ENCODE measurements at places on chromosomes 1 and 21.

- DNase-seq: no peak
Measured at GRCh38 chr1:193960499-193960898, 774.1 kb upstream of the B3GALT2 start.

- no peak for DNase-seq
Measured at GRCh38 chr1:178275553-178275952, 181.6 kb downstream of the RASAL2 start.

GRCh38 chr1:231541842-231542241 is 13.4 kb downstream of the TSNAX start:
- DNase-seq: no peak

DNA sequence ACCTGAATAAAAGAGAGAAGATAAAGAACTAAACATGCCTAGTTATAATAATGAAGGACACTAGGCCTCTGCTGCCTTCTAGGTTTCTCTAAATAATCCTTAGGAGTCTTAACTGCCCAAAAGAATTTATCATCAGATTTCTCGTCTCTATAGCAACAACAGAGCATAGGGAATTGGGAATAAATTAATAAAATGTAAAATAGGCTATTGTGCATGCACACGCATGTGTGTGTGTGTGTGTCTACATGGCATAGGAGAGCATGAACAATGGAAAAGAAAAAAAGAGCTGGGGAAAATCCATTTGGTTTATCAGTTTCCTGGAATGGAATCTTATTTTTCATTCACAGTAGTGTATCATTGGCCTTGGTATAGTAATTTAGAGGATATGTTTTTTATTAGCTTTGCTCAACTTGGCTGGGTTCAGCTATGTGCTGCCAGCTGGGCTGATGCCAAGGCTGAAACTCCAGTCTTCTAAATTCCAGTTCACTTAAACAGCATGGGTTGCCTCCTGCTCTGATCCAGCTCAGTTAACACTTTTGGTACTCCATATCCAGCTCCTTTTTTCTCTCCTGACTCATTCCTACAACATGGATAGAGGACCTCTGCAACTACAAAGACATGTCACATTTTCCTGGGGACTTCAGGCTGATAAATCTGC is 80.6 kb upstream of the SLFNL1 start:
- DNase-seq: no peak

- no peak for DNase-seq
Measured at GRCh38 chr1:59705466-59706302, 109.1 kb upstream of the HOOK1 start.

- DNase-seq: no peak
Measured at GRCh38 chr1:7645751-7646048, 125.4 kb upstream of the VAMP3 start.

DNA sequence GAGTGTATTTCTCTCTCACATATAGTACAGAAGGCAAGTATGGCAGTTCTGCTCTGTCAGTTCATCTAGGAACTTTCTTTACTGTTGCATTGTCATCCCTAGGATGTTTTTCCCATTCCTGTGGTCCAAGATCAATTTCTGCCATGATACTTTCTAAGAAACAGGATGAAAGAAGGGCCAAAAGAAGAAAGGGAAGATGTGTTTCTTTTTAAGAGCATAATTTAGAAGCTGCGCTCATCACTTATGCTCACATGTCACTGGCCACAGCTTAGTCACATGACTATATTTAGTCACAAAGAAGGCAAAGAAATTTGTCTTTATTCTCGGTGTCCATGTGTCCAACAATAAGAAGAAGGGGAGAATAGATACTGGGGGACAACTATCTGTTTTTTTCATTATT is 7.0 kb upstream of the MAST2 start:
- no peak for DNase-seq

DNA sequence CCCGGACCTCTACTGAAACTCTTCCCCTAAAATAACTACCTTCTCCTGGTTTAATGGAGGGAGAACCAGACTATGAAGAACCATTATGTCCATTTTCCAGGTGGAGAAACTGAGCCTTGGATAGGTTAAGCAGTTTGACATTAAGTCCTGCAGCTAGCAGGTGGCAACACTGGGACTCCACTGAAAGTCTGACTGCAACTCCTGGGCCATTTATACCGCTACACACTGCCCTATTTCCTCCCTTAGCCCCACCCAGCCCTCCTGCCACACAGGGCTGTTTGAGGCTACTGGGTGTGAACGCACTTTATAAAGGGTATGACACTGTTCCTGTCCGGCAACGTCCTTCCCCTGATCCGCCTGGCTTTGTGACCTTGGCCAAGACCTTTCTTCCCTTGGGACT is 511 bp upstream of the INPP5B start:
- no peak for DNase-seq

DNA sequence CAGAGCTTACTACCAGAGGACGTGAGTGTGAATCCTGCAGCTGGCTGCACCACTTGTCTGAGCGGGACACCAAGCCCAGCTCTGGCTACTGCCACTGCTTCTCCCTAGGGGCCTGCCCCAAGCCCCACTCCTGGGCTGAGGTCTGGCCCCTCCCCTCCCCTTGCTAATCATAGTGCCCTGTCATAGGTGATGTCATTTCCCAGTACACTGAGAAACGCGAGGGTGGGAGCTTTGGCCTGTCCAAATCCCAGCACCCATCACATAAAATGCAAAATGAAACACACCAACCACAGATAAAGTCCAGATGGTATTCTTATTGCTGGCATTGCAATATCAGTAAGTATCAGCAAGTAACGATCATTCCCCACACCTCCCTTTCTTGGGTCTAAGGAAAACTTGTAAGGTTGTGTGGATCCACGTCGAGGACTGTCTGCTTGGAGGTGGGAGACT is 77.7 kb downstream of the TOMM20 start:
- no peak for DNase-seq

GRCh38 chr1:240888039-240888786 is 276.3 kb upstream of the GREM2 start:
- DNase-seq: no peak

GRCh38 chr21:37452227-37452626 is 85.7 kb downstream of the DYRK1A start:
- no peak for DNase-seq

DNA sequence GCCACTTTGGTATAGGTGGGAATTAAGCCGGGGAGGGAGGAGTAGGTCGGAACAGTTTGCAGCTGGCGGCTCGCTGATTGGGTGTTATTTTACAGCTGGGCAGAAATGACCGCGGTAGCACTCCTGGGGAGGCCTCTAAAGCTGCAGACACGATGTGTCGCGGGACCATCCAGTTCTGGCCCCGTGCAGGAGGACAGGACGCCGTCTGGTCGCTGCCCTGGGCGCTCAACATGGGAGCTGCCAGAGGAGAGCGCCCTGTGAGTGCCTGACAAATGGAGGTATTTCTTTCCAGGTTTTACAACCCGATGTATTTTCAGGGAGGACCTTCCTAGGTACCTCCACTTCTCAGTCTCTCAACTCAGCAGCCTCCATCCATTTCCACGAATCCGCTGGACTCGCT is 46.2 kb downstream of the CDC7 start:
- DNase-seq: no peak

DNA sequence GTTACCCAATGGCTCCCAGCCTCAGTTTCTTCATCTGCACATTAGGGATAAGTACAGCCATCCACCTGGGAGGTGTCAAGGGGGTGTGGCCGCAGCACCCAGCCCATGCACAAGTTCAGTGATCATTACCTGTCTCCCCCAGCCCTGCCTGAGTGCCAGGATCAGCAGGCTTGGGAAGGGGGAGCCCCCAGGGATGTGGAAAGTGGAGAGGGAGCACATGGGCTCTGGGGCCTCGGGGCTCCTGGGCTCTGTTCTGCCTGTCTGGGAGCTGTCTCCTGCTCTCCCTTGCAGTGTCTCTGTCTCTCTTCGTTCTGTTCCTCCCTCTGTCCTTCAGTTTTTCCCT is 10.8 kb upstream of the PADI1 start:
- DNase-seq: no peak

- DNase-seq: no peak
Measured at GRCh38 chr1:65021795-65022194, 55.4 kb upstream of the JAK1 start.

- DNase-seq: no peak
Measured at GRCh38 chr21:44713846-44714245, 2.5 kb upstream of the TSPEAR start.

- DNase-seq: no peak
Measured at GRCh38 chr1:204077979-204078696, 5.2 kb downstream of the SOX13 start.

DNA sequence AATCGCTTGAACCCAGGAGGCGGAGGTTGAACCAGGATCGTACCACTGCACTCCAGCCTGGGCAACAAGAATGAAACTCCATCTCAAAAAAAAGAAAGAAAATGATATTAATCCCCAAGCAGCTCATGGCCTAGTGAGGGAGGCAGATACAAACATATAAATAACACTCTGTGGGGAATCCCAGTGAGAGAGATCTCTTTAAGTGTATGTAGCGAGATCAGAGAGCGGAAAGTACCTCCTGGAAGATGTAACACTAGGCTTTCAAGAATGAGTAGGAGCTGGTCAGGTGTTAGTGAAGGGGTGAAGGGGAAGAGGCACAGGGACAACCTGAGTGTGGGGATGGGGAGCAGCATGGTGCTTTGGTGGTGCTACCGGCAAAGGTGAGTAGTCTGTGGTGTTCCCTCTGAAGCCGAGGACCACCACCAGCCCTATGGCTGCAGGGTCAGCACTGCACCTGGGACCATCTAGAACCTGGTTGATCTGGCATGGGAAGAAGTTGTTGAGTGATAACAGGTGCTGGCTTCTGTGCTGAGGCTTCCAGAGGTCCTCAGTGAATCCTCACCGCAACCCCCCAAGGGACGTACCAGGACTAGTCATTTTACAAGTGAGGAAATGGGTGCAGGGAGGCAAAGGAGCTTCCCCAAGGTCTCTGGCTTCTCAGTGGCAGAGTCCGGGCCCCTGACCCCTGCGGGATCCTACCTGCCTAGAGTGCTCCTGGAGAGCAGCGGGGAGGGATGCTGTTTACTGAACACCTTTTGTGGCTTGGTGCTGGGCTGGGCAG is 367.6 kb upstream of the VAMP3 start:
- no peak for DNase-seq

- no peak for DNase-seq
Measured at GRCh38 chr1:204677864-204678263, 7.7 kb downstream of the LRRN2 start.

DNA sequence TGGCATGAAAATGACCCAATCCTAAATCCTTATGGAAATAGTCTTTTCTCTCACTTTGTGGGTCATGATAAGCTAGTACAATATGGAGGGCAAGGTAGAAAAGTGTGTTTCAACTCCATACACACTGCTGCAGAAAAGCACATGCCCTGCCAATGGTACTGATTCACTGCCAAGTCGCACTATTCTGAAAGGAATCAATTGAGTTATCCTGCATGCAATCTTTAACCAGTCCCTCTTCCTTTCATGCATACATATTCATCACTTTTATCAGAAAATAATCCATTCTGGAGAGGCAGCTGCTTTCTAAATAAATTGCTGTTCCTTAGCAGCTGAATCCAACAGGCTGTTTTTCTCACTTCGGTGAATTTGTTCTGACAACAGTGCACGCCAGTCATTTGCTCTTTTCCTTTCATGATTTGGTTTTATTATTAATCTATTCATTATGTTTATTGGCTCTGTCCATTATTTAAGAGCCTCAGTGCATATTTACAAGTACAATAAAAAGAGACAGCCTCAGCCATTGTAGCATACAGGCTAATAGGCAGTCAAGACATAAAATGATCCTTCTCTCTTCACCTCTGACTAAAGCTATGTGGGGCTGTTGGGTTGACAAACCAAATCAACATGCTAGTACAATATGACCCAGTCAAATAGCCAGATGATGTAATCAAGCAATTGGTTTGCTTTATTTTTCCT is 108.8 kb downstream of the CHD1L start:
- no peak for DNase-seq

- no peak for DNase-seq
Measured at GRCh38 chr1:7228252-7228961, 443.2 kb downstream of the CAMTA1 start.

GRCh38 chr1:235105051-235106043 is 23.3 kb downstream of the TOMM20 start:
- DNase-seq: no peak

- no peak for DNase-seq
Measured at GRCh38 chr1:172398970-172399755, 21.3 kb upstream of the C1orf105 start.

DNA sequence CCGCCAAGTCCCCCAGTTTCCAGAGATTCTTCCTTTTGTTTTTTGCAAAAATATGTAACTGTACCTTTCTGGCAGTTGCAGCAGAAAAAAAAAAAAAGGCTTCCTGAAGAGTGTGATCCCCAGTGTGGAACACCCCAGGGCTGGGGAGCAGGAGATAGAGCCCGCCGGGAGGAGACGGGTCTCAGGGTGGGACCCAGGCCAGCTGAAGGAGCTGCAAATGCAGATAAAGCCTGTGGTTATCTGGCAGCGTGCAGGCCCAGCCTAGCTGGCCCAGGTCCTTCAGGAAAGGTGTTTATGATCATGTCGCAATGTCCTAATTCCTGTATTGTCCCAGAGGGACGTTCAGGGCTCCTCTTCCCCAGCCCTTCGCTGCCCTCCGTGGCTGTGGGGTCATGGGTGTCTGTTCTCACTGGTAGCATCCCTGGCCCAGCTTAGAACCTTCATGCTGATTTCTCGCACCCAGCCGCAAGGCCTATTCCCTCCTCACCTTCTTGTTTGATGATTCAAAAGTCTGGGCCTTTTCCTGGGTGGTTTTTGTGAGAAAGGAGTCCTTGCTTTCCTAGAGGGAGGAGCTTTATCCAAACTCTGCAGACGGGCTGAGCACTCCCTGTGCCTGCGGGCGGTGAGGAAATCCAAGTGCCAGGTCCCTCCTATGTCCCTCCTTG is 26.2 kb downstream of the RNF187 start:
- DNase-seq: no peak

DNA sequence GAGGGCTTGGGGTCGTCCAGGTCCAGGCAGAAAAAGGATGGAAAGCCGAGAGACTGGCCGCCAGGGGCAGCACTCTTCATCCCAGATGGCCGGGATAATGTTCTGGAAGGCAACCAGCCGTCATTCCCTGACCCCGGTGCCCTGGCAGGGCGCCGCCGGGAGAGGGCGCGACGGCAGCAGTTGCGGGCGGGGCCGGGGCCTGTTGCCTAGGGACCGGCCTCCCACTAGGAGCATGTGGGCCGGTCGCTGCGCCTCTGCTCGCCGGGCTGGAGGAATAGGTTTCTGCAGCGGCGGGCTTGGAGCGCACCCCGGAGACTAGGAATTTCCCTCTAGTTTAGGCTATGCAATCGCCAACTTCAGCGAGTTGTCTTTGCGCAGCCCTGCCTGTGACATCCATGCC is 11.0 kb downstream of the DMRTB1 start:
- no peak for DNase-seq

GRCh38 chr1:6727535-6727934 is 25.9 kb upstream of the DNAJC11 start:
- DNase-seq: no peak

Data from thymus (tissue), 14 donors.